Stimulated activated CD8-positive, alpha-beta memory T cell treated with anti-CD3 and anti-CD28 coated beads, Interleukin-12 subunit alpha, Interleukin-12 subunit beta, amount 100 ng/mL, for 1 hour (primary cell): ENCODE measurements at places on chromosomes 11 and 22.

DNA sequence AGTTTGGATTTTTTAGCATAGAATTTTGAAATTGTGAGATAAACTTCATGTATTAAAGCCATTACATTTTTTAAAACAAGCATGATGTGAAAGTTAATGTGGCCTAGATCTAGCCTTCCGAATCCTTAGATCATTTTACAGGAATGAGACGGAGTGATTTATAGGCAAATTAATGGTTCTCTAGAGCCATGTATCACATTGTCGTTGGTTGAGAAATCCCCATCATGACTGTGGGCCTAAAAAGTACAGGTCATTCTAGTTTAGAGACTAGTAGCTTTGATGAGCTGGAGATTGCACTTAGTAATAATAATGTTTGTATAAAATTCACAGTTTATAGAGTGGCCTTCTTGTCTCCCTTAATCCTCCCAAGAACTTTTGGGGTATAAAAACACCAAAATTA, 7.1 kb downstream of the EWSR1 start:
- DNase-seq, result no peak

DNA sequence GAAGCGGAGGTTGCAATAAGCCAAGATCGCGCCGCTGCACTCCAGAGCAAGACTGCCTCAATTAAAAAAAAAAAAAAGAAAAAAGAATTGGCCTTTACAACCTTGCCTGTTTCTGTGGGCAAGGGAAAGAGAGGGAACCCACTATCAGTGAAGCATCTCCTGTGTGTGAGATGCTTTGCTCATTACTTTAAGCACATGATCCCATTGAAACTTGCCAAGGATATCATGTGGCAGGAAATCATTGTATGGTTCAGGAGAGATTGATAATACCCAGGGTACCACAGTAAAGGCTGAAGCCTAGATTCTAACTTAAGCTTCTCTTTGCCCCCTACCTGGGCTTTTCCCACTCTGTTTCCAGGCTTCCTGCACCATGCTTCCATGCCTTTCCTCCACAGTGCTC, 3.6 kb downstream of the LDLRAD3 start:
- no peak for DNase-seq

GRCh38 chr11:102268083-102268984, 49.0 kb upstream of the BIRC3 start:
- DNase-seq, result peak; percentile 59

DNA sequence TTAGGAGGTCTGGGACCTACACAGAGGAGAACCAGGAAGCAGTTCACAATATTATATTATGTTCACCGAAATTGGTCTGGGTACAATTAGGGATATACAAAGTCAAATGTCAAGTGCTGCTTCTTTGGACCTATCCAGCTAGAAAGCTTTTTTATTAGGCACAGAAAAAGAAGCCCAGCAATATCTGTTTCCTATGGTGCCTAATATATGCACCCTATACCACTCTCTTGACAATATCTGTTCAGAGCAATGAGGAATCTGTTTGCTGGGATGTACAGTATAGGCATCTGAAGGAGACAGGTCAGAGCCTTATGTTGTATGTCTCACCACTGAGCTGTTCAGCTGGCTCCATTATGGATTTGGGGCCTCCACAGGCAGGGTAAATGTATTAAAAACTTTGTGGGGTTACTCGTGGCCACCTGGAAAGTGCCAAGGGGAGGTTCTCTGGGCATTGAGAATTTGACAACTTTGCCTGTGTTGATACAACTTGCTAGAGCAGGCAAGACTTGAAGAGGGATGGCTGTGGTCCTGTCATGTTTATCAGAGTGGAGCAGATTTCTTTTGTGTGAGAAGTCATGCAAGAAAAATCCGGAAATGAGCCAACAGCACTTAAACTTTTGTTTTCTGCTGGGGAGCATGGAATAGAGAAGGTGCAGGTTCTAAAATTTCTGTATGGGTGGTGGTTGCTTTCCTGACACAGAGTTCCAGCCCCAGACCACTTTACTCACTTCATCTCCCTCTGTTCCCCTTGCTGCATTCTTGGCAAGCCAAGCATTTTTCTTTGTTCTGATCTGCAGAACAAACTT, 10.1 kb downstream of the STIM1 start:
- DNase-seq, result no peak

DNA sequence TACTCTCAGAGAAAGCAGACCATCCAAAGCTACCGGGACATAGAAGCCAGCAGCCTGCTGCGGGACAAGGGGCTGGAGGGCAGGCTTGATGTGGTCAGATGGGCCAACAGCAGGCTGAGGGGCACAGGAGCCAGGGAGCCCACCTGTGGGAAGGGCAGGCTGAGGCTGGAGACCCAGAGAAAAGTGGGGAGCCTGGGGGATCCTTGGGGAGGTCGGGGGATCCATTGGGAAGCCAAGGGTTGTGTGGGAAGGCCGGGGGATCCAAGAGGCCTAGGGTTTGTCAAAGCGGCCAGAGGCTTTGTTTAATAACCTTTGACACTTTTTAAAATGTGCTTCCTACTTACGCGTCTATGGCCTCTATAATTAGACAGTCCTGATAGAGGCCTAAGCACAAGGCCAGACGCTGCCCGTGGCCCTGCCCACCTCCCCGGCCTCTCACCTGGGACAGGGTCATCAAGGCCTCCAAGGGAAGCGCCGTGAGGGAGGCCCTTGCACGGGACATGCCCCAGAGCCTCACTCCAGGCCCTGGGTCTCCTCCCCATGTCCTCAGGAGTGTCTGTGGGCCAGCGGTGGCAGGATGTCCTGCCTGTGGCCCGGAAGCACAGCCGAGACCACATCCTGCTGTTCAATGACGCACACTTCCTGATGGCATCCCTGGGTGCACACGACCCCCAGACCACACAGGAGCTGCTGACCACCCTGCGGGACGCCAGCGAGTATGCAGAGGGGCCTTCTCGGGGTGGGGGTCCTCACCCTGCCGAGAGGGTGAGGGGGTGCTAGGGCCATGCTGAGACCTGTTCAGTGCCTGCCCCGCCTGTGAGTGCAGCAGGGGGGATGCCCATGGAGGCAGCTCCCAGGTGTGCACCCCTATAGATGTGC, 8.6 kb upstream of the GTSE1 start:
- DNase-seq, result no peak

DNA sequence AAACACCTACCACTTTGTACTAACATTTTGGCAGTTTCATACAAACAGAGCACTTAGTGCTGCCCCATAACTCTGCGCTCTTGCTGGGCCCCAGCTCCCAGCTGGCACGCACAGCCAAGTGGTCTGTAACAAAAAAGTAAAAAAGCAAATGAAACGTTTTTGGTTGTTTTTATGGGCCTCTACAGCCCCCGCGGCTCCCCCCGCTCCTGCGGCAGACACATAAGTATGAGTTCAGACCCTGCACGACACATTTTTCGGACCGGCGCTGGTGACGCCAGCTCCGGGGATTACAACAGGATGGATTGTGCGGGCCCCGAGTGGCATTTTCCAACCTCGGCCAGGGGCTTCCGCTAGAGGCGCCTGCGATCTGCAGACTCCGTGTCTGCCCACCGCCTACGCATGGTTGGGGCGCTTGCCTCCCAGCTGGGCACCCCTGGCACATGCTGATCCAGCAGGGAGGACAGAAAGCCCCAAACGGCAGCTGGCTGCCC, 418.2 kb downstream of the SOX6 start:
- DNase-seq, result no peak

DNA sequence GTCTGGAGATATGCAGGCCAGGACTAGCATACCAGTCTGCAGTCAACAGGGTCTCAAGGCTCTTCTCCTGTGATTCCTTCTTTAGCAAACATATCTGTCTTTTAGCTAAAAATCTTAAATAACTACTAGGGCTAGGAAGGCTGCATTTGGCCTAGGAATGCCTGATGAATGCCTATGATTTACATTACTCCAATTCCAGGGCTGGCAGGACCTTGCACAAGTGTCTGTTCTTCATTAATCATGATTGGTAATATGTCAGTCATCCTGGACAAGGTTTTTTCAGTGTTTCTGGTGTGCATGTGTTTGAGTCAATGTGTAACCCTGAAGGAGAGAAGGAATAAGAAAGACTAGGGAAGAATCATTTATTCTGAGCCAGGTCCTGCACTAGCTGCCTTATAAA, 280.5 kb upstream of the NARS2 start:
- no peak for DNase-seq

GRCh38 chr11:96203567-96204365, 139.2 kb downstream of the MAML2 start:
- DNase-seq, result no peak

GRCh38 chr11:120215634-120216033, 4.8 kb downstream of the OAF start:
- DNase-seq, result no peak

DNA sequence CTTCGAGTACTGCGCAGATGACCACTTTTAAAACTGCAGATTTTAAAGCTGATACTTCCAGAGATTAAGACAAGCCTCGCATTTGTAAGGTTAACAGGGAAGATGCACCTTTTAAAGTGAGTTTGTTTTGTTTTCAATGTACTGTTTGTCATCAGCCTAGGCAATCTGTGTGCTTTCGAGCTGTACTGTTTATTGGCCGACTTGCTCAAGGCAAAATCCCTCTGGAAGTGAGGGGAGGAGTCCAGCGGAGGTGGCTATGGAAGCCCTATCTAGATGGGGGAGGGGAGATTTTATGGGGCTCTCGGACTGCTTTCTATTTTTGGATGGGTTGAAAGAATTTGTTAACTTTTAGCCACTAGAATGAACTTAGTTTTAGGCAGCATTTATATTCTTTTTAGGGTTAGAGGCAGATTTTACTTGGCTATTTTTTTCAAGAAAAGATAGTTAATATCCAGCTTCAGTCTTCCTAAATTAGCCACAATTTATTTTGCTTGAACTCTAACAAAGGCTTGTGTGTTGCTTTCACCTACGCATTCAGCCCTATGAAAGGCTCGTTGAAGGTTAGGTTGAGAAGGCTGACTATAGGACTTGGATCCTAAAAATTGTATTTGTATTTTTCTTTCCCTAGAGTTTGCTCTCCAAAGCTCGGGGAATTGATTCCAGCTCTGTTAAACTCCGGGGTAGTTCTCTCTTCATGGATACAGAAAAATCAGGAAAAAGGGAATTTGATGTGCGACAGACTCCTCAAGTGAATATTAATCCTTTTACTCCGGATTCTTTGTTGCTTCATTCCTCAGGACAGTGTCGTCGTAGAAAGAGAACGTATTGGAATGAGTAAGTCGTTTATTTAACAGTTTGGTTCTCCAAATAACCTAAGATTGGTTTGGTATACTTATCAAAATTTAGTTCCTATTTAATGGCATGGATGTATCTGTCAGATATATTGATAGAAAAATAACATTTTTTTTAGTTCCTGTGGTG, 2.1 kb downstream of the WEE1 start:
- DNase-seq, result no peak

- no peak for DNase-seq
These were observed 118.0 kb downstream of the SIK3 start for GRCh38 chr11:116980136-116980793.

- no peak for DNase-seq
These were observed 6.1 kb downstream of the MUC5B start for GRCh38 chr11:1228921-1229451.

- DNase-seq, result no peak
These were observed 177.3 kb upstream of the SORL1-AS1 start for GRCh38 chr11:121630041-121630440.

GRCh38 chr11:15849257-15849656, 507.1 kb downstream of the SOX6 start:
- DNase-seq, result no peak

DNA sequence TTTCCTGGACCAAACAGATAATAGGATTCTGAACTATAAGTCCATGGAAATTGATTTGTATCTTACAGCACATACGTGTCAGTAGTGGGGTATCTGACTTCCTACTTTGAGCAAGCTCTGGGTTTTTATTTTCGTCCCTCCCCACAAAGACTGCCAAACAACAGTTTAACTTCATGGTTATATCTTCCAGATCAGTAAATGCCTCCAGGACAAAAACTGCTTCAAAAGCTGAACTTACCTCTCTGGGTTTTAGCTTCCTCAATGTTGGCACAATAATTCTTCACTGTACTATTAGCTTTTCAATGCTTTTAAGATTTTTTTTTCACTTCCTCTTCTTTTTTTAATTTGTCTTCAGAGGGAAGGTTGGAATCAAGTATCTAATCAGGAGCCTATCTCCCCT, 4.2 kb upstream of the DPF2 start:
- no peak for DNase-seq

- DNase-seq, result no peak
These were observed 5.9 kb downstream of the USP2 start for GRCh38 chr11:119375337-119376196.

DNA sequence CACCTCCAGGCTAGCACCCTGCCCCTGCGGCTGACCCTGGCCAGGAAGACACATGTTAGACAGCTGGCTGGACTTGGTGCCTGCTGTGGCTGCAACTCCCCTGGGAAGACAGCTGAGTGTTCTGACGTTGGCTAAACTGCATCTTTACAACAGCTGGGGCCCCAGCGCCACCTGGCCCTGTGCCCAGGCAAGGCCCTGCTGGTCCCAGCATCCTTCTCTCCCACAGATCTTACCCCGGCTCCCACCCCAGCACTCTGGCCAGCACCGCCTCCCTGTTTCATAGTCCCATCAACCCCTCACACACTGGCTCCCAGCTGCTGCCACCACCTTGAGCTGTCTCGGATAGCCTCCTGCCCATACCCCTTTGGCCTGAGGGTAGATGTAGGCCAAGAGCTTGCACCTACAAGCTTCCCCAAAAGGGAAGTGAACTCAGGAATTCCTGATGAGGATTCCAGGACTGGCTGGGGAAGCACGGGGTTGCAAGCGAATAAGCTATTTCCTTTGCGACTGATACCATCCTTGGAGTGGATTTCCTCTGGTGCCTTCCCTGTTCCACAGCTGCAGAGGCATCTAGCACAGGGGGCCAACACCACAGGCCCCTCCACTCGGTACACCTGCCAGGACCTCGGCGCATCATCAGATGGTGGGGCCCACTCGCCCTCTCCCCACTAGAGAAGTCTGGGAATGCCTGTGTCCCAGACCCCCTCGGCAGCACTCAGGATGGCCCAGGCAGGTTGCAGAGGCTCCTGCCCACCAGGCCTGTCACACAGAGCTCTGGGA, 28.5 kb downstream of the RSPH14 start:
- DNase-seq, result no peak

GRCh38 chr11:18853086-18853720, 61.6 kb upstream of the PTPN5 start:
- DNase-seq, result no peak

GRCh38 chr22:38655519-38656255, 505 bp downstream of the FAM227A start:
- DNase-seq, result no peak
